ENCODE measurements at places on chromosomes 11 and 22.
A peak's percentile ranks its signal among the peaks of the same experiment; 100 is the strongest.

- no peak for DNase-seq
Observed at GRCh38 chr11:108966206-108966605, 301.3 kb downstream of the DDX10 start.

GRCh38 chr22:23816156-23816976, 22.4 kb downstream of the DERL3 start:
- DNase-seq, result no peak

DNA sequence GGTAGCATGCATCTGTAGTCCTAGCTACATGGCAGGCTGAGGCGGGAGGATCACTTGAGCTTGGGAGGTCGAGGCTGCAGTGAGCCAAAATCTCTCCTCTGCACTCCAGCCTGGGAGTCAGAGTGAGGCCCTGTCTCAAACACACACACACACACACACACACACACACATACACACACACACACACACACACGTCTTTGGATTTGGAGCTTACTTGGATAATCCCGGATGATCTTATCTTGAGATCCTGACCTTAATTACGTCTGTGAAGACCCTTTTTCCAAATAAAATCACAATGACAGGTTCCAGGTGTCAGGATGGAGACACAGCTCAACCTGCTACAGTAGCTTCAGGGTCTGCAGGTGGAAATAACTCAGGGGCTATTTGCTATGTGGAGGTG, 1.1 kb downstream of the UPB1 start:
- DNase-seq, result no peak

DNA sequence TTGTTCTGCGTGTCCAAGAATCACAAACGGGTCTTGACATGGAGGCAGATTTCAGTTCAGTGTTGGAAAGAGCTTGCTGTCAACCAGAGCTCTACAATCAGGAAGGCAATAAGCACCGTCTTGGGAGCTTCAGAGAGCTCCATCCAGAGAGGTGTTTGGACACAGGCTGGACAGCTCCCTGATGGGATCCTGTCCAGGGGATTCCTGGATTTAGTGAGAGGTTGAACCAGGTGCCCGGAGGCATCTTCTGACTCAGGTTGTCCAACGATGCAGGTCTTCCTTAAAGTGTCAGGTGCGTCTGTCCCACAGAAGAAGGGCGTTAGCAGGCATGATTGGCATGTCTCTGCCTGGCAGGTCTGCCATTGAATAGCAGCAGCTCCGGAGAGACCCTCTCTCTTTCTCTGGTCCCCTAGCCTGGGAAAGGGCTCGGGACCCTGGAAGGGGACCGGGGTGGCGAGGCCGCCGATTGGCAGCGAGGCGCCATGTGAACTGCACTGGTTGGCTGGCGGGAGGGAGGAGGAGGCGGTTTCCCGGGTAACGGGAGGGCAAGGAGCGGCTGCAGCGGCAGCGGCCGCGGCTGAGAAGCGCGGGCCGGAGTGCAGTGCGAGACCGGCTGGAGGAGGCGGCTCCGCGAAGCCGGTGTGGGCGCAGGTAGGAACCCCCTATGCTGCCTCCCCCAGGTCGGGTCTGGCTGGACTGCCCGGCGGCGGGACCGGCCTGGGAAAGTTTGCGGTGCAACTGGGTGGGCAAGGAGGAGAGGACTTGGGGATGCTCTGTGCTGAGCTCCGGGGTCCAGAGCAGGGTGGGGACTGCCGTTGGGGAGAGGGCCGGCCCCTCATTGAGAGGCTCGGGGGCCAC, 104.1 kb upstream of the E2F8 start:
- peak; percentile 66 for DNase-seq

GRCh38 chr11:44531636-44532035, 33.8 kb upstream of the CD82 start:
- no peak for DNase-seq

GRCh38 chr22:40602231-40602630, 34.3 kb downstream of the MRTFA start:
- no peak for DNase-seq

GRCh38 chr22:30347255-30347892, 9.3 kb downstream of the SF3A1 start:
- no peak for DNase-seq

All from RPMI8226 (cell line).